Common myeloid progenitor, CD34-positive (primary cell): ENCODE measurements at places on chromosomes 1 and 21.

DNA sequence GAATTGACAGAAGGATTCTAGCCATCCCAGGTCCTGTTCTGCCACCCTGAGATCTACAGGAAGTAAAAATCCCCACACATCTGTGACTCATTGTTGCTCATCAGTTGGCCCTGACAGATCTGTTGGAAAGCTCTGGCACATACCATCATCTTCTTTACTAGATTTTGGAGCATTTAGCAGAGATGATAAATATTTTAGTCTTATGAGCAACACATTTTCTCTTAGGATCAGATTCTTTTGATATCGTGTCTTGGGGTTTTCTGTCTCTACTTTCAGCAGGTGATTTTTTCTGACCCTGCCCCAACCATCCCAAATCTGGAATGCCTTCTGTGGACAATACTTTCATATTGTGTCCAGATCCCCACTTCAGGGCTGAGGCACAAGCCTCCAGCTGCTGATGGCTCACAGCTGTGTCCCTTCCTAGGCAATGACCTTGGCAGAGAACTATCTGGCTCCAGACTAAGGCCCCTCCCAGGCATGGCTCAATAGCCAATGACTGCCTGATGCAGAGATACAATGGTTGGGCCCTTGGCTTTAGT lies 102.8 kb downstream of the GDAP2 start:
- no peak for DNase-seq

DNA sequence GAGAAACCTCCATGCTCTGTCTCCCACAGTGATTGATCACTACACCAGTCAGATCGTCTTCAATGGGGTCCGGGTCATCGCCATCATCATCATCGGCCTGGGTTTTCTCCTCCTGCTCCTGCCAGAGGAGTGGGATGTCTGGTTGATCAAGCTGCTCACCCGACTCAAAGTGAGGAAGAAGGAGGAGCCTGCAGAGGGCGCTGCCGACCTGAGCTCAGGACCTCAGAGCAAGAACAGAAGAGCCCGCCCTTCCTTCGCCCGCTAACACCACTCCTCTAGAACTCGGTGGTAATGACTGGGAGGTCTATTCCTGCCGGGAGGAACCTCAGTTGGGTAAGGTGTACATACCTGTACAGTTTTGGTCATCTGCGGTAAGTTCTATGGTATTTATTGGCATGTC lies 50.3 kb upstream of the COA6 start:
- DNase-seq: peak; percentile 73

DNA sequence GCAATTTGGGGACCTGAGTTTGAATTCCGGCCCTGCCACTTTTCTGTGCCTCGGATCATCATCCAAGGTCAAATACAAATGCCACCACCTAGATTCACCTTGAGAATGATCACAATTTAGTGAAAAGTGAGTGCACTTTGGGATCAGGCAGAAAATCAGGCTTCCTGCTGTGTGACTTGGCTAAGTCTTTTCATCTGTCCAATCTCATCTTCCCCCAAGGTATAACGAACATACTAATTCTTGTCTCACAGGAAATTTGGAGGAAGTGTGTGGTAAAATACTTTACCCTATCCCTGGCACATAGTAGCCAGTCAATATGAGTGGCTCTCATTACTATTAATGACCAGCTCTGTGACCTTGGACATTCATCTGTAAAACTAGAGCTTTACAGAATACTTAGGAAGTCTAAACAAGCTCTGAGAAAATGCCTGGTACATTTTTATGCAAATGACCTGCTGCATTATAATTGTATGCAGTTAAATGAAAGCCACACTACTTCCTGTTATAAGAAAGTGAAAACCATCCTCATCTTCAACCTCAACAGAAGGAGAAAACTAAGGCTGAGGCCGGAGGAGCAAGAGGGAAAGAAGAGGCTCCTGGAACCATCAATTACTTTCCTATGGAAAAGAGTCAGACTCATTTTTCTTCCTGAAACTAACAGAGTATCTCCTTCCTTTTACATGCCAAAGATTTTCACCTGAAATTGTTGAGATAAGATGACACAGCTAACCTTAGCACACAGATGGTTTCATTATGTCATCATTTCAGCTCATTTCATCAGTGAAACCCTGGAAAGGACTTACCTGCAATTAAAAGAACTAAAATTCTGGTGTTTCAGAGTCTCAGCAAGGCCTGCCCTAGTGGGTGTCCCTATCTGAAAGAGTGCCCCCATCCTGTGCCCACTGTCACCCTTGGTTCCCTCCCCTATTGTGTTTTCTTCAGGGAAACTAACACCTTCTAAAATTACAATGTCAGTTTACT lies 32.6 kb upstream of the RGS8 start:
- DNase-seq: no peak

DNA sequence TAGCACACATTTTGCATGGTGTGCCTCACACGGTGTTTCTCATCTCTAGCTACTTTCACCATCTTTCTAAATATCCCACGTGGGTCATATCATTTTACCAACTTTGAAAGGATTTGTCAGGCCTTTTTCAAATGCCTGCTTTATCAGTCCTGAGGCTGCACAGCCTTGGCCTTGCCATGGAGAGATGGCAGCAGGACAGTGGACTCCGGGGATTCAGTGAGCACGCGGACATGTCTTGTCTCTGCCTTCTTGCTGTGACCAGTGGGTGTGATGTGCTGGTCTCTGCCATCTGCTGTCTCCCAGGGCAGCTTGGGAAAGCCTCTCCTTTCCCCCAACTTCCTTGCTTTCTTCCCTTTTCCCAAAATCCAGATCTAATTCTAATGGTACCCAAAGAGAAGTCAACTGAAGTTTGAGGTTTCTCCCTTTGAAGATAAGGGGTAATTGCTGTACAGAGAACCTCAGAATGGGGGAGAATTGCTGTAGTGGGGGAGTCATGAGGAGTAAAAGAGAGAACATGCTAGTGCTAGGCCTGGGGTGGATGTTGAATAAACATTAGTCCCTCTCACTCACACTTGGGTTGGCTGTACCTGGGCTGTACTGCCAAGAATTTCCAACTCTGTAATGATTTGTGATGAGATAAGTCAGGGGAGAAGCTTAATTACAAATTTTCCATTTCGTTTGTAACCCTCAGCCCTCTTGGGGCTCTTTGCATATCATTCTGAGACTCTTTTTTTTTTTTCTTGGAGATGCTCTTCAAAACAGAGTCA lies 99.5 kb downstream of the GALNT2 start:
- no peak for DNase-seq

GRCh38 chr1:165869343-165869742 lies 41.9 kb downstream of the UCK2 start:
- no peak for DNase-seq
